Pons (tissue), 1 donor: ENCODE measurements at places on chromosomes 4 and X.
A peak's percentile ranks its signal among the peaks of the same experiment; 100 is the strongest.

DNA sequence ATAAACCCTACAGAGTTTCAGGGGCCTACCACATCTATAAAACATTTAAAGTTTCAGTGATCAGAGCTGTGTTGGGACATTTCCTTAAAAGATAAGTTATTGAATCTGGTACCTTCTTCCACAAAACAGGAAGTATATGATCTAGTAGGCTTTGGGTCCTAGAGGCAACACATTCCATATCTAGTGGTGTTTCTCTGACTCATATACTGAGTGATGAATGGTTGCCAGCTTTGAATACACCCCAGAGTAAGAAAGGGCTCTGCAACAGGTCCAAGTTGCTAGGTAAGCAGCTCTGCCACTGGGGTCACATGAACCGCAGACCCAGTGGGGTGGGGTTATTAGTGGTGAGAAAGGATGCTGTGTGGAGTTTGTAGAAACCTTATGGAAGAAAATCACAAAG is 32.4 kb upstream of the BLTP1 start:
- DNase-seq: no peak

GRCh38 chrX:80807606-80807991 is 2.1 kb downstream of the BRWD3 start:
- DNase-seq: peak; percentile 50

DNA sequence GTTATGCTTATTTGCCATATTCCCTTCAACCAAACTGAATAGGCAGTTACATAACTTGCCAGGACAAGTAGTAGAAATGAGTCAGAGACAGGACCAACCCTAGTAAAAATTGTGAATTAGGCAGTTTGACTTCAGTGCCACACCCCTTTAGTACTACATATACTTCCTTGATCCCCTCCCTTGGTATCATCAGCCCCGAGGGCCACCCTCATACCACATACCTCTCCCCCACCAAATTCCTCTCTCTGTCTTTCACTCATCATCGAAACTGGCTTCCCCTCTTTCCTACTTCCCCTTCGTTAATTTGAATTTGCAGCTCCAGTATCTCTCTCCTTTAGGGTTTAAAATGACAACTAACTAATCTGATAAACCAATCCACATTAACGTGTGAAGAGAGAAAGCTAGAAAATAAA is 7.9 kb upstream of the PTPN13 start:
- DNase-seq: no peak

DNA sequence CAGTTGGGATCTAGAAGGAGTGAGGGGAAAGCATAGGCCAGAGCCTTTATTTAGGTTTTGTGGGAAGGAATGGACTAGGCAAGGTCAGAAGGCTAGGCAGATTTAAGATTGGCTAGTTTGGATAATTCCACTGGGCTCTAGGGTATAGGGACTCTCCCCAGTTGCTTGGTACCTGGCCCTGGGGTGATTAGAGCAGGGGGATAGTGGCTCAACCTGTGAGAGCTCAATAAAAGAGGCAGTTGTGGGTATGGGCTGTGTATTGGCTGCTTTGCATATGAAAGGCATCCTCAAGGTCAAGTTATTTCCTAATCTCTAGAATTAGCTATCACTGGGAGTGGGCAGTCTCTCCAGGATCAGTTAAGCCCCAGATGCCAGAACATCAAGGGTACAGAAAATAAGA is 61.3 kb downstream of the ZNF81 start:
- no peak for DNase-seq

GRCh38 chrX:48478806-48479205 is 2.8 kb downstream of the FTSJ1 start:
- DNase-seq: no peak

- DNase-seq: no peak
Measured at GRCh38 chr4:158714937-158715336, 8.3 kb downstream of the PPID start.

DNA sequence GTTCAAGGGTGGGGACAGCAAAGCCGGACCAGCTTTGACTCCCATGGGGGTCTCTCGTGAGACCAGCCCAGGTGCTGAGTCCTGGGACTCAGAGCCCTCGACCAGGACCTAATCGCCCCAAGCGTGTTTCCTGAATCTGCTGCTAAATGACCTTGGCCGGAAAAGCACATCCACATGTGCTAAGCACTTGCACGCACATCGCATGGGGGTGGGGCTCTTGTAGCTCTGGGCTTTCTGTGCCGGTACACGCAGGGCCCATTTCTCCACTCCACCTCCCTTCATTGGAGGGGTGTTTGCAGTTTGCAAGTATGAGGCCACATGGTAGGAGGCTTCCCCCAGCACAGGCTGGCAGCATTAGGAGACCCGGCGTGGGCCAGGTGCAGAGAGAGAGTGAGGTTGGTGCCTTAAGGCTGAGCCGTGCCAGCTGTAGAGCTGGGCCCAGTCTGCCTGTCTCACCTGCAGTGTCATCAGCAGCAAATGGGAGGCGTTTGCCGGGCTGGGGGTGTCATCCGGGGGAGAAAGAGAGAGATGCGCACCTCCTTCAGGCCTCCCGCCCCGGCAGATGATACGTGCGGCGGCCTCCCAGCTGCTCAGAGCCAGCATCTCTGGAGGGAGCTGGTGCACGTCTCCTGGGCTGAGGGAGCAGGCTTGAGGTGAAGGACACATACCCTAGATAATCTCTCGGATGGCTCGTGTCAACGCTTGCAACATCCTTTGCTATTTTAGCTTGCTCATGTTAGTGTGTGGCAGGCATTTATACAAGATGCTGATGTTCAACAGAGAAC is 45.2 kb upstream of the CLCN4 start:
- no peak for DNase-seq

DNA sequence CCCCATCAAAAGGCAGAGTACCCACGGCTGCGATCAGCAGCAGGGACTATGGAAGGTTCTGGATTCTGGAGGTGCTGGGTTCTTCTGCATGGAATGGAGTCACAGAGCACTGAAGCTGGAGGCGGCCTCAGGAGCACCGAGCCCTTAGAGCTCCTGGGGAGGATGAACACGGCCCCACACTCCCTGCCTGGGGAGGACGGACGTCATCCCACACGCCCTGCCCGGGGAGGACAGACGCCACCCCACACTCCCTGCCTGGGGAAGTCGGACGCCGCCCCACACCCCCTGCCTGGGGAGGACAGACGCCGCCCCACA is 9.9 kb downstream of the LRPAP1 start:
- no peak for DNase-seq
